ENCODE measurements at places on chromosomes 3 and 15.

DNA sequence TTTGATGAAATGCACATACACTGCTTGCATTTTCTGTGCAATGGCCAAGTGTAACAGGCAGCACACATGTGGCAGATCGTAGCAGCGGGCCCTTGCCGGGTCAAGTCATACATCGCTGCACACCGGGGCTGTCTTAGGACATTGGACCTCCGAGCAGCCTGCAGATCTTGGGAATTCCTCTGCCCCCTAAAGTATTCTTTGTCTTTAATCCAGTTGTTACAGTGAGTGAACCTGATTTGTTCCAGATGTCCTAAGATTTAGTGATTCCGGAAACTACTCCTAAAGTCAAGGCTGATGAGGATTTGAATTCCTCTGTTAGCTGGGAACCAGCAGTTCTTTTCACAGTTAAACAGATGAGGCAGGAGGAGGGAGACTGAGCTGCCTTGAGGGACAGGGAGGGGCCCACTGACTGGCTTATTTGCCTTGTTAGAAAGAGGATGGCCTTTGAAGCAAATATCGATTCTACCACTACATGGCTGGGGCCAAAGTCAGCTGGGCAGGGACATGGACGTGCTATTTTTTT, 190.7 kb upstream of the CTDSPL start:
- DNase-seq, result no peak

GRCh38 chr15:72238586-72238985, 7.6 kb upstream of the PKM start:
- DNase-seq, result no peak

DNA sequence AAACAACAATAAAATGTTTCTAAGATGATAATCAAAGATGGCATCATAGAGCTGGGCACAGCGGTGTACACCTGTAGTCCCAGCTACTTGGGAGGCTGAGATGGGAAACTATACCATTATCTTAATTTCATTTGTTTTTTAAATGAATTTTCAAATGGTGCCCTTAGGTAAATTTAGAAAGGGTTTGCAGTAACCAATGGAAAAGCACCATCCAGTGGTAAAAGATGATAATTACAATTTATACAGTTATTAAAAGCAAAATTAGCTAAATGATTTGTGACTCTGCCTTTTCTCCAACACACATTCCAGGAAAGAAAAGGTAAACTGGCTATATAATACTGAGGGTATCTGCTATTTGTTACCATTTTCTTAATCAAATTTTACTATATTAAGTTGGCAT, 14.4 kb upstream of the ANKRD28 start:
- DNase-seq, result no peak

- no peak for DNase-seq
Observed at GRCh38 chr3:120419797-120420196, 31.0 kb downstream of the FSTL1 start.

- DNase-seq, result no peak
Observed at GRCh38 chr15:74653426-74654102, 37.9 kb downstream of the CLK3 start.

- DNase-seq, result no peak
Observed at GRCh38 chr3:48082580-48083184, 66.5 kb upstream of the MAP4 start.

- DNase-seq, result no peak
Observed at GRCh38 chr3:171844873-171845272, 1.7 kb downstream of the TMEM212 start.

- no peak for DNase-seq
Observed at GRCh38 chr3:47469616-47470015, 6.1 kb downstream of the SCAP start.

DNA sequence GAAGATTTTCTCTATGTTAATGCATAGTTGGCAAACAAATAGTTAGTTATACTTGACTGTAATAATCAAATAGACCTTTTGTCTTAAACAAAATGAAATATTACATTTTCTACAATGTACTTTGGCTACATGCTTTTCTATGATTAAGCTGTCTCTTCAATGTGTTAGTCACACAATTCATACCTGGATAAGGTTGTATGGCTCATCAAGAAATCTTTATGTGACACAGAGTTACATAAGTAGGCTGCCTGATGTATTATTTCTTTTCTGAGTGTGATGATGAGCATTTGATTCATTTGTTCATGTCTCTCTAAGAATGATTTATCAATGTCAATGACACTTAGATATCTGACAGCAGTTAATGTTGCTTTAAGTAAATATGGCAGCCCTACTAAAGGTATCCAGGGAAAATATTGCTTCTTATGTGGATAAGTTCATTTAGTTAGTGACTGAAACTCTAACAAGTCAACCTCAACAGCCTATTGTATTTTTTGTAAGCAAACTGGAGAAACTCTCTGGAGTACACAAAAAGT, 157.4 kb upstream of the SOX2 start:
- no peak for DNase-seq

DNA sequence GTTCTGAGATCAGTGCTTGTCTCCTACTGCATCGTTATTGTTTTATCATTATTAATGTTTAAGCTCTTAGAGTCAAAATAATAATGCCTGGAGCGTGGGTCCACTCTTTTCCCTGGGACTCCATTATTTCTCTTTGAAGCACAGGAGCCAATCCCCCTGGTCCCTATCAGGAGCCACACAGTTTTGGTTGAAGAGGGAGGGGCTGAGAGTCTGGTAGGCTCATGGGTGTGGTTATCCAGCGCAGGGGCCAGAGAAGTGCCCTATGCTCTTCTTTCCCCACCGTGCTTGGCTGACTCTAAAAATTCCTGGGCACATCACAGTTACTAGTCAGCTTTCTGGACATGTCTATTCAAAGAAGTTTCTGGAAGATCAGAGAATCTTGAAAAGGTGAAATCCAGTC, 121.5 kb downstream of the DNAJB8 start:
- no peak for DNase-seq

DNA sequence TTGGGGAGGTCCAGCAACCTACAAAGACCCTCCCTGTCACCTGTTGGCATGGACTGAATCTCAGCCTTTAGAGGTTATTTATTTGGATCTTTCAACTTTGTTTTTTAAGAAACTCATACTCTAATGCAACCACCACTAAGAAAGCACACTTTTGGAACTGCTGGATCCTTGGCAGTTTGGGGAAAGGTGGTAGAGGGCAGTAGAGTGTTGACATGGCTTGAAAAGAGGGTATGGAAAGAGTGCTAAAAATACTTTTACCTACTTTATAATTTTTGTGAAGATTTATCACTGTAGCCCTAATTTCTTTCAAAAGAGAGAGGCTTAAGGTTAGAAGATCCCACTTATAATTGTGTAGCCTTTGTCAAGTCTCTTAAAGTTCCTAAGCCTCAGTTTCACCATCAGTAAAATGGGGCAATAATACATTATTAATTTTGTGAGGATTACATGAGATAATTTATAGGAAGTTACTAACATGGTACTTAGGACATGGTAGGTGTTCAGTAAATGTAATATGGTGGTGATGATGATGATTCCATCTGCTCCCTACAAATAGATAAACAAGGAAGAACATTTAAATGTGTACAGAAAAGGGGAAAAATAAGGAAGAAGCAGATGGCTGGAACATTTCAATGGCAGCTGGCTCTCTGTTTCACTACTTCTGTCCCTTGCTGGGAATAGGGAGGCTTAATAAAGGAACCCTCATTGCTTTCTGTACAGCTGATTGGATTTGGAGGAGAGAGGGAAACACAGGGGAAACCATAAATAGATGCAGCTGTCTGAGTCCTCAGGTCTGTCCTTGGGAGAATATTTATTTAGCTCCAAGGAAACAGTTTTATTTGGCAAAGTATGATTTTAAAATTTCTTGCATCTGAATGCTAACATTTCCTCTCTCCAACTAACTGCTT, 208.4 kb upstream of the ADAMTS9 start:
- no peak for DNase-seq

DNA sequence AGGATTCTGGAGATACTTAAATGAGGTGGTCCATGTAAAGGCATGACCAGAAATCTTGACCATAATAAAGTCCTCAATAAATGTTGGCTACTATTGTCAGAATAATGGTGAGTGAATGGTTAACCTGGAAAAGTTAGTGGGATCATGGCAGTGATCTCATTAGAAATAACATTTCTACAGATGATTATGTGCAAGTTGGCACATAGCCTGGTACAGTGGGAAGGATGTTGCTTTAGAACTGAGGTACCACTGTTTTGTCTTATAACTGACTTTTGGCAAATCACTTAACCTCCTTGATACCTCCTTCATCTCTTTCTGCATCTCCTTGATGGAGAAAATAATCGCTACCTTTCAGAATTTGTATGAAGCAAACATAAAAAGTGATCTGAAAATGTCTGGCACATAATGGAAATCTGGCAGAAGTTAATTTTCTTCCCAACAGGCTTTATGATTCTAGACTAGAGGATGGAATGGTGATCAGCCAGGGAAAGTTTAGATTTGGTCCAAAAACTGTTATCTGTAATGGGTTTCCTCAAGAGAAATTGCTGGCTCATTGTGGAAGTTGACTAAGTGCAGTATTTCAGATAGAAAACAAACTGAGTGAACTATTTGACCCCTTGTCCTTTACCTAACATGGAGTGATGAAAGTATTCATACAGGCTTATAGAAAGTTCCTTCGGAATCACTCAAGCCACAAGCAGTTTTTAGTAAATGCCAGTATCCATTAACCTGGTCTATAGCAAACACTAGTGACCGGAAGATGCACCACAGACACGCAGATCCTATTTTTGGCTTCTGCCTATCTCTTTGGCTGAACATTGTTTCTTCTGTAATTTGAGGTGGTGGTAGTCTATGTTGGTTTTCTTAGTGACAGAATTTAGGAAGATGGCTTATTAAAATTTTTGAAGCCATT, 449.6 kb upstream of the TGFBR2 start:
- no peak for DNase-seq

GRCh38 chr15:101615986-101616848, 36.0 kb downstream of the TM2D3 start:
- no peak for DNase-seq

DNA sequence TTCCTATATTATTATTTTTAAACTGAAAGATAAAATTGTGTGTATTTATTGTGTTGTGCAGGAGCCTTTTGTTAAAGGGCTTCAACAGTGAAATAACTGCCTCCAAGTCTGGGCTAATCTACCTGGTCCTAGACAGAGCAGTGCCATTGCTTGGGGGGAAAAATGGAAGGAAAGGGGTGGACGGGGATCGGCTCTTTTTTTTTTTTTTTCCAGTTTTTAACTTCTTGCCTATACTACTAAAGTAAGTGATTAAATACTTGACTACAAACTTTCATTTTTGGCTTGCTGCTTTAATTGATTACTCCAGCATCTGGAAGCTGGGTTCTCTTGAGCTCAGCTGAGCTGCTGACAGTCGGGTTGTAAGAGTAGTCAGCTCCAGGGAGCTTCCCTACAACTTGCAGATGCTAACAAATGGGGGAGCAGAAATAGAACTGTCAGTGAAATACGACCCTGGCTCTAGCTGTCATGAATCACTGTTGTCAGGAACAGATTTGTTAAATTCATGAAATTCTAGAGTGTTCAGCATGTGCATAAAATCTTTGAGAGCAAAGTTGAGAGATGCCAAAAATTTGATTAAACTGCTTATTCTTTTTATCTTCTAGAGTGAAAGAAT, 276.7 kb downstream of the ROBO1 start:
- no peak for DNase-seq

GRCh38 chr3:185865247-185865646, 40.4 kb upstream of the IGF2BP2 start:
- no peak for DNase-seq

DNA sequence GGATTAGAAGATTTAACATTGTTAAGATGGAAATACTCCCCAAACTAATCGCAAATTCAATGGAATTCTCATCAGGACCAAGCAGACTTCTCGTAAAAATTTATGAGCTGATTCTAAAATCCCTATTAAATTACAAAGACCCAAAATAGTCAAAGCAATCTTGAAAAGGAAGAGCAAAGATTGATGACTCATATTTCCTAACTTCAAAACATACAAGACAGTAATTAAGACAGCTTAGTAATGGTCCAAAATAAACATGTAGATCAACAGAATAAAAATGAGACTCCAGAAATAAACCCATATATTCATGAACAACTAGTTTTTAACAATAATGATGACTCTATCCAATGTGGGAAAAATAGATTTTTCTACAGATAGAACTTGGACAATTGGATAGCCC, 148.7 kb downstream of the SI start:
- no peak for DNase-seq

- DNase-seq, result no peak
Observed at GRCh38 chr3:80770106-80771074, 991.1 kb downstream of the GBE1 start.

- no peak for DNase-seq
Observed at GRCh38 chr3:66642484-66642883, 141.7 kb upstream of the LRIG1 start.

- DNase-seq, result no peak
Observed at GRCh38 chr3:171269542-171269941, 190.7 kb downstream of the TNIK start.

DNA sequence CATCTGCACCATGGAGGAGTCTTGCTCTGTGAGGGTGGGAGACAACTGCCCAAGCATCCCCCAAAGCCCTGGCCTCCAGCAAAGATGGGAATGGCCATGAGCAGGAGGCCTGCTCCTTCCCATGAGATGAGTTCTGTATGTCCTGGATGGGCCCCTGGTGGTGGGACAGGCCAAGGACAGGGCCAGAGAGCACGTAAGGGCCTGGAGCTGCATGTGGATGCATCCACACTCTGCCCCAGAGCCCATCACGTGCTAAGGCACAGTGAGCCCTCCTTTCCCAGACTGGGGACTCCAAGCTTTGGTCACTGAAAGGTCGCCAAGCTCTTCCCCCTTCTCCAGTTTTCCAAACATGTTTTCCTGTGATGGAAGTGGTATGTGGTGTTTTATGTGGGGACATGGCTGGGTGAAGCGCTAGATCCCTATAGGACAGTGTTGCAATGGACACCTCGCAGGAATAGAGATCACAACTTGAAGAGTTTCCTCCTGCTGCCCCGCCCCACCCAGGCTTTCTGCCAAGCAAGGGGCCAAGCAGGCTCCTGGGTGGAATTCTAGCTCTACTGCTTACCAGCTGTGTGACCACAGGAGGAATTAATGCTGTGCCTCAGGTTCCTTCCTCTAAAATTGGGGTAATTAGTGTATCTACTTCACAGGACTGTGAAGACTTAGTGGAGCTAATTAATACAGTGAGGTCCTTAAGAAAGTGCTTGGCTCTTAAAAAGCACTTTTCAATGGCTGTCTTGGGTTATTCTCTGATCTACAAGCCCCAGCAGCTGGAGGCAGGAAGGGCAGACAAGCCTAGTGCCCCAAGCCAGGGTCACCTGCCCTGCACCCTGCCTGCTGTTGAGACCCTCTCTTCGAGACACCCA, 106.4 kb upstream of the RPL32 start:
- no peak for DNase-seq

DNA sequence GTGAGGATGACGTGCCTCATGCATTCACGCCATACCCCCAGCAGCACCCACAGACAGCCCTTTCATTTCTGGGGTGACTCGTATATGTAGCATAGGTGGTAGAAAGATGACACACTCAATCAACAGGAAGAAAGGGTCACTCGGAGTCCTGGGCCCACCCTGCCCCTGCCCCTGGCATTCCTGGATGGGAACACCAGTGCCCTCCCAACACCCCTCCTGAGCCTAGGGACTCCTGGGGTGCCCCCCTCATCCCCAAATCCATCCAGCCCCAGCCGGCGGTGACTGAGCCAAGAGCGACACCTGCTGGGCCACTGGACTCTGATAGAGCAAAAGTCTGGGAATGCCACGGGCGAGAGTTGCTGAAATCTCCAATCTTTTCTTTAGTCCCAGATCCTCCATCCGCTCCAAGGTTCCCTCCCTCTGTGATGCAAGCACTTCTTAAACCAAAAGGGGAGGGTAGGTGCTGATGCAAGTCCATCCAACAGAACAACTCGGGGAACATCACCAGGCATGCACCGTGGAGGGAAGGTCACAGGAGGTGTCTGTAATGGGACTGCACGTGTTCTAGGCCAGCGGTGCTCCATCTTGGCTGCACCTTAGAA, 31.1 kb downstream of the ACAN start:
- DNase-seq, result no peak
